Activated CD4-positive, alpha-beta T cell treated with anti-CD3 and anti-CD28 coated beads, Interleukin-2, amount 10 ng/mL, durations not matched to agents 24 days and 14 days (primary cell): ENCODE measurements at places on chromosomes 4 and X.

GRCh38 chrX:16665089-16665488, 15.1 kb downstream of the S100G start:
- DNase-seq: no peak

DNA sequence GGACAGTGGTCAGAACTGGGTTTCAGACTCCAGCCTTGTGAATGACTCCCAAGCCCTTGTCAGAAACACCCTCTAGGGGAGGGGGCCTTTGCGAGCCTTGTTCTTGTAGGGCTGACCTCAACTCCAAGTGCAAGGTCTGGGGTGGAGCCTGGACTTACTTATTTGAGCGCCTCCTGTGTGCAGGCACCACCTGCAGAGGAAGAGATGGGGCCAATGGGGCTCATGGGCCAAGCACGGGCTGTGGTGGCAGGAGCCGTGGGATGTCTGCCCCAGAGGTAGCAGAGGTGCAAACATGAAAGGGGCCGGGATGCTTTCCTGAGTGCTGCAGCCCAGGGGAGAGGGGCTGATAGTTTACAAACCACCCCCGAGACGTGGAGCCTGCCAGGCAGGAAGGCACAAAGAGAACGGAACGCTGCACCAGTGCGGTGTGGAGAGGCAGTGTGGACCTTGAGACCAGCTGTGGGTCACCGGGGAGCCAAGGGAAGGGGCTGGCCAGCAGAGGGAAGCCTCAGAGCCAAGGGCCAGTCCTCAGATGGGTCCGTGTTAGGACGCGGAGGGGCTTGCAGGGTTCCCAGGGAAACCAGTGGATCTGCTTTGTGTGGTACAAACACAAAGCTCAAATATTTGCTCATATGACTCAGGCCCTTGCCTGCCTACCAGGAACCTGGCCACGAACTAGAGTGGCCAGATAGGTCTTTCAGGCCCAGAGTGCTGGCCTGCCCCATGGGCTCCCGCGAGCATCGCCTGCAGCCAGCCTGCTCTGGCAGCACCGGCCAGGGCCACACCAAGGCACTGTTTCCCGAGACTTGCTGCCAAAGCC, 8.7 kb upstream of the TADA2B start:
- no peak for DNase-seq

DNA sequence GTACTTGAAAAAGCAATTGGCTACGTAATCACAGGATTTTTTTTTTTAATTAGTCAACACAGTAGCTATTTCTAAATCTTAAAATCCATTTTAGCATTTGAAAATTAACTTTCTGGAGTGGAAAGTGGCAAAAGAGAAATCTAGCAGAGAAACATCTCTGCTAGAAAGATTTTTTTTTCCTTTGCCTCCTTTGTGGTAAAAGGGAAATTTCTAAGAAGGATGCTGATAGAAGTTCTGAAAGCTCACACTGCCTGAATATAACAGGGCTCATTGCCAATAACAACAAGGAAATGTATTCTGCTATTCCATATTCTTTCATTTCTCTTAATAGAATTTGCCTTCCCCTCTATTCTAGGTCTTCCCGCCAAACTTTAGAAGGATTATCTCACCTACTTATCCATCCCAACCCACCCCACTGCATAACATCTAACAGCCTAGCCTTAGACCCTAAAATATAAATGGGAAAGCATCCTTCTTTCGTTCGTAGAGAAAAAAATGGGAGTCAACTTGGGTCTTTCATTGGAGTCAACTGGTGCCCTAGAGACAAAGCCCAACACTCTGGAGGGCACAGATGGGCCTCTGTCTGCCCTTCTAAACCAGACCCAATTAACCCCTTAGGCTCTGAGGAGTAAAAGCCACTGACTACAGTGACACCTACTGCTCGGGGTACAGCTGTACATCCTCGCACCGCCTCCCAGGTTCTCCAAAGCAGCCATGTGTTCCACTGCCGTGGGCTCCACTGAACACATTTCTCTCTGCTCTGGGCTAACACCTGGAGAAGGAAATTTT, 103.9 kb downstream of the MAML3 start:
- DNase-seq: no peak

GRCh38 chrX:30863974-30864373, 25.1 kb downstream of the TAB3 start:
- no peak for DNase-seq

- no peak for DNase-seq
Observed at GRCh38 chrX:11899091-11899490, 141.1 kb downstream of the MSL3 start.

DNA sequence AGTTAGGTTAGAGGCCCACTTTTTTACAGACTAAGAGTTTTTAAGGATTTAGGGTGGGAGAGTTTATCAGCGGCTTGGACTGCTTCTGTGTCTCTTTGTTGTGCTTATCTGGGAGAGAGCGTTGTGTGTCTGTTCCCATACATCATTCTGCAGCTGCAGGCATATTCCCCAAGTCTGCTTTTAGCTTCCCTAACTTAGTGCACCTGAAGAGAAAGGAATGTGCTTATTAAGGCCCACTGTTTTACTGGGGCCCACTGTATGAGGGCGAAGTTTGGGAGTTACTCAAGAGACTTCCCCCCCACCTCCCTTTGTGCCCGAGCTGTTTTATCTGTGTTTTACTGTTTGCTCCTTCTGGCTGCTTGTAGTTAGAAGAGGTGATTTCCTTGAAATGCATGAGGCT, 31.9 kb downstream of the ART3 start:
- DNase-seq: no peak

DNA sequence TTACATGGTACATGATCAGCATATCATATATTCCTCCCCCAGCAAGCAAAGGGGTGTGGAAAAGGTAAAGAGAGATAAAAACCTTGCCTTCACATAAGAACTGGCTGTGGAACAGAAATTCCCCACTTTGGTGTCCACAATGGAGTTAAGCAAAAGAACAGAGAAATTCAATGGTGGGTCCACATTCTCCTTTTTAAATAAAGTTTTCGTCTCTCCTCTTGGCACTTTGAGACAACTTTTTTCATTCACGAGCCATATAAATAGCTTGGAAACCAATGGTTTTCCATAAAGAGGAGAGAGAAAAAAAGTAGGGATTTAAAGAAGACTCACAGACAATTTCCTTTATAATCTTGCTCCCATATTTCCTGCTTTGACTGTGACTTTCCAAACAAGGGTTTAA, 148.1 kb downstream of the TSPAN5 start:
- DNase-seq: no peak

DNA sequence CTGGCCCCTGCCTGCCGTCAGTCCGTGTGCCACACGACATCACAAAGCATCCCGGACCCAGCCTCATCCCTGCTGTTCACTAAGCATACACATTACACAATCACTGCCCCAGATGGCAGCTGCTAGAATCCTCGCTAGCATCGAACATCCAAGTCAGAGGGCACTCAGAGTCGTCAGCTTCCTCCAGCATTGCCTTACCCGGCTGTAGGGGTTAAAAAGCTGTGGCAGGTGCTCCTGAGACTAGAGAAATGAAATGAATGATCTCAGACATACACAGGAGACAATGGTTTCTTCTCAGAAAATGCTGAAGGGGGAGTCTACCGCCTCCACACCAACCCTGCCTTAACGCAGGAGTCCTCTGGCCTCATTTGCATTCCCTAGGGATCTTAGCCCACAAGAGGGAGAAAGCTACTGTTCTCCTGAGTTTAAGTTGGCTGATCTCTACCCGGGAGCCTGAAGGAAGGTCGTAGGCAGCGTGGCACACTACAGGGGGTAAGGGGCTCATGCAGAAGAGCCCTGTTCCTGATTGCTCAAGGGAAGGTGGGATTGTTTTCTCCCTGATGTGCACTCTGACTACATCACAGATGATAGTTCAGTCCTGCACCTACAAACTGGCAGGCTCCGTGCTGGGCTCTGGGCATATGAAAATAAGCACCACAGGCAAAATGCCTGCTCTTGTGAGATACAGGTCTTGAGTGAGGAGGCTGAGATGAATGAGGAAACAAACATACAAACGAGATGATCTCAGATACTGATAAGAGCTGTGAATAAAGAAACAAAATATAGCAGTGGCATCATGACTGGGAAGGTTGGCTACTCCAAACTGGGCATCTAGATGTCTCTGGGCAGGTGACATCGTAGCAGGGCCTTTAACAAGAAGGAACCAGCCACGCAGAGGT, 2.6 kb upstream of the KIAA0232 start:
- no peak for DNase-seq

DNA sequence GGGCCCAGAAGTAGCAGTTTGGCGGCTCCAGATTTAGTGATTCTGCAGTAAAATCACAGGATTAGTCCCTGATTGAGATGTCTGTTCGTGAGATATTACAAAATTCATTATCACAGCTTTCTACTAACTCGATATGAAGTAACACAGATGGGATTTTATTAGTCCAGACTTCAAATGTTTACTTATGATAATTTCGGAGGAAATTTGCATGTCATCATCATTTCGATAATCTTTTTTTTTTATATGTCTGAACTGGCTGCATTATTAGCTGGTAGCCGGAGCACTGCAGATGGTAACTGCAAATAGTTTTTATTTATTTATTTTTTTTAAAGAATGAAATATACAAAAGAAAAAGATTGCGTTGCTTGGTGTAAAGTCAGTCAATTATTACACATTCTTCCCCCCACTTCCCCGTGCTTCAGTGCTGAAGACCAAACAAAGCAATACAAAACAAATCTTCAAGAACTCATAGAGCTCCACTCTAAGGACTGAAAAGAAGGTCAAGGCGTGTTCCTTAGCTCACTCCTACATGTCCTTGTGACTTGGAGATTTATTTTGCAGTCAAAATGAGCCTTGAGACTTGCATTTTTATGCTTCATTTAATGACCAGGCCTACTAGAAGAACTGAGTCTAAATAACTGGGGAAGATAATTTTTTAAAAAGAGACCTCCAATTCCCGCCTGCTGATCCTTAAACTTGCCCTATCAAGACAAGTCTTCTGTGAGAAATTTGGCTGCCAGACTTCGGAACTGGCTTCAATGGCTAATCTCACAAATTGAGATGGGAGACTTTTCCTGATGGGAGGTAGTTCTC, 11.7 kb upstream of the PITX2 start:
- no peak for DNase-seq

DNA sequence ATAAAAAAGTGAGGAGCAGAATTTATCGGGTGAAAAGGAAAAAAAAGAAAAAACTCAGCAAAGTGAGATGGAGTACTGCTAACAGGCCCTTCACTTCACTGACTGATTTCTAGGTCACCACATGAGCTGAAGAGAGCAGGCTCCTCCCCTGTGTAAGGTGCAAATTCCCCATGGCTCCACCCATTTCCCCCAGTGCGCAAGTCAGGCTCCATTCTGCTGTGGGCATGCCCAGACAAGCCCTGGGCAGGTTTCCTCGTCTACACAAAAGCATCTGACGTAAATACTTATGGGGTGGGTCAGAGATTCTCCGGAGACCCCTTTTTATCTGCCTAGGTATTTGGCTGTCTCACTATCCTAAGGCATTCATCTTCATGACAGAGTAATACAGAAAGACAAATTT, 157.9 kb downstream of the MAGEB5 start:
- DNase-seq: no peak

GRCh38 chr4:74283614-74284013, 24.7 kb upstream of the EPGN start:
- DNase-seq: no peak

DNA sequence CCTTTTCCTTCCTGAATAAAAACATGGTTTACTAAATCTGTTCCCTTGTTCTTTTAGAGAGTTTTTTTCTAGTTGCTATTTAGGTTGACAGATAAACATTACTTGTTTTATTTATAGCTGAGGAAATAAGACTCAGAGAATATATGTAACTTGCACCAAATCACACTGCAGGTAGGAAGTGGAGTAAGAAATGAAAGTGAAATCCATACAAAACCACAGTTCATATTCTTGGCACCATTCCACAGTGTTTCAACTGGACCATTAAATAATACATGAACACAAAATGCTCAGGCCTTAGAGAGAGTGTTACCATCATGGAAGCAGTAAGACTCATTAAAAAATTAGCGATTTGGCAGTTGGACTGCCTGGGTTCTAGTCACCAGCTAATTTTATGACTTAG, 326.9 kb upstream of the SLIT2 start:
- DNase-seq: no peak

GRCh38 chr4:116082808-116083366, 969.5 kb upstream of the NDST4 start:
- DNase-seq: no peak

DNA sequence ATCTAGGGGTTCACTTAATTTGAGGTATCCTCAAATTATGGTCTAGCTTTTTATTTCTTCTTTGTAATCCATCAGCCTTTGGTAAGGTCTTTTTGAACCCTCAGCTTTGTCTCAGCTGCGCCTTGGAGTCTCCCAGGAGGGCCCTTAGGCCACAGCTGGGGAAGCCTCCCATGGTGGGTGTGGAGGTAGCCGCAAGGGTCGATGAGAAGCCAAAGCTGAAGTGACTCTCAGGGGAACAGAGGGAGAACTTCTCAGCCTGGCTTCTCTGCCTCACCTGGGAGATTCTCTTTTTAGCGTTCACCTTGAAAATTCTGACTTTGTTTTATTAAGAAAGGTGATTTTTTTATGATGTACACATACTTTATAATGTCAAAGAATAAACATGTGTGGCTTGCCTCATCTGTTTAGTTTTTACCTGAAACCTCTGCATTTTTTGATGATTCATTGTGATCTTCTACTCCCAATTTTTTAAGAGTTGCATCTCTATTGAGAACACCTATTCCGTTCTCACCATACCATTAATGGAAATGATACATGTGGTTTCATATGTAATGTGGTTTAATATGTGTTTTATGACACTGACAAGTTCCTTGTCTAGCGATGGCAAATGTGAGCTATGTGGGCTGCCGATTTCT, 25.6 kb upstream of the SLC25A4 start:
- DNase-seq: no peak

- no peak for DNase-seq
Observed at GRCh38 chrX:8783714-8784098, 17.5 kb downstream of the FAM9A start.

- no peak for DNase-seq
Observed at GRCh38 chr4:110621328-110621812, 1.5 kb downstream of the PITX2 start.

DNA sequence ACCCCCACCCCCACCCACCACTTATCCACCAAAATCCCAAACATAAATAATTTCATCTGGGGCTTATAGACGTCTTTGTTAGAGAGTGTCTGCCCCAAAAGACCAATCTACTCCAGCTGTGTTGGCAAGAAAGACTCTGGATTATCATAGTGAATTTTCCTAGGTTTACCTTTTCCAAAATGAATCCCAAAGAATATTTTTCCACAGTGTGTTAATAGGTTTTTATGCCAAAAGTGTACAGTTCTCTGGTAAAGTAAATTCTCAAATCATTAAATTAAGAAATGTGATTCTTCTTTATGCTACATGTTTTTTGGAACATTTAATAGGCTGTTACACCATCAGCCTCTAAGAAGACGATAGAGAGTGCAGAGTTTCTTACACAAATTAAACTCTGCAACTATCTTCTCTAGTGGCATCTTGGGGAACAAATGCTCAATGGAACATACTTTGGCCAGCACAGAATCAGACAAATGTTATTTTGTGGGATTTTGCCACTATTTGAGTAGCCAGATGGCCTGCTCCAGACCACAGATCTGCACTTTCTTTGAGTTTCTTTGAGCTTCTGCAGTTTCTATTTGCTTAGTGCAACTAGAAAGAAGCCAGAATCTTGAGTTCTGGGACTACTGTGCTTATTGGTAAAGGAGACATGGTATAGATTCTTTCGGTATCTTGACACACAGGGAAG, 206.0 kb downstream of the KIT start:
- no peak for DNase-seq

- DNase-seq: no peak
Observed at GRCh38 chrX:3803305-3803704, 89.9 kb upstream of the PRKX start.
